ENCODE measurements at places on chromosomes 3 and 15. TPM values are rescaled to one million over a fixed set of nuclear protein-coding genes. Genes with fewer than 3 reads are reported as not detected.

The FANCD2OS gene
- total RNA-seq = not detected

The OSTN gene
- not detected for total RNA-seq

The GPR15 gene
- 9.3 TPM for total RNA-seq

The PCBP4 gene
- total RNA-seq = 9.8 TPM

The TGM5 gene
- not detected for total RNA-seq

The ACTRT3 gene
- total RNA-seq = not detected

The EFCC1 gene
- total RNA-seq = 0.24 TPM

The MORC1 gene
- not detected for total RNA-seq

DNA sequence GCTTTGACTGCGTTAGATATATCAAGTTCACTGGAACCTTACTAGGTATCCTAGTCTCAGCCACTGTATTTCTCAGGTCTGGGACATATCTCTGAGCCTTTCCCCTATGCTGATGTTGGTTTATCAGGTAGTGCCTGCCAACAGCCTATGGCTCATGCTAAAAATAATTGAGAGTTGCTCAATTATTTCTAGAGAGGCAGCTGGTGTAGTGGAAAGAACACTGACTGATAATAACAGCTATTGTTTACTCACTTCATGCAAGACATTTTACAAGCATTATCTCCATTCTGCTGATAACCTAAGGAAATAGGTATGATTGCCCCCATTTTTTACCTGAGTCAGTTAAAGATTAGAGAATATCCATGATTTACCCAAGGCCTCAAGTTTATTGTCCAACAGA is 231.4 kb downstream of the LRRN1 start:
- no peak for DNase-seq

DNA sequence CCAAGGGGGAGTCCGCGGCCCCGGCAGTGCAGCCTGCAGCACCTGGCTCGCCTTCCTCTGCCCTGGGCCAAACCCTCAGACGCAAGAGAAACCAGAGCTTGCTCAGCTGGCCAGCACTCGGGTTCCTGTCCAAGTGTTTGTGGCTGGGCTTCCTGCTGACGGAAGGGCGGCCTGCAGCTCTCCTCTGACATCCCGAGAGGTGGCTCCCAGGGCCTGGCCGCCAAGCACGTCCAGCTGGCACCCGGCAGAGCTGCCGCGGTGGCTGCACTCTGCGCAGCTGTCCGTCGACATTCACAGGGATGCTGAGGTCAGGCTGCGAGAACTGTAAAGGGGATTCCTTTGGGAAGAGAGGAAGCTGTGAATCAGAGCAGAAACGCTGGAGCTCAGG is 85.6 kb downstream of the CPN2 start:
- no peak for DNase-seq

DNA sequence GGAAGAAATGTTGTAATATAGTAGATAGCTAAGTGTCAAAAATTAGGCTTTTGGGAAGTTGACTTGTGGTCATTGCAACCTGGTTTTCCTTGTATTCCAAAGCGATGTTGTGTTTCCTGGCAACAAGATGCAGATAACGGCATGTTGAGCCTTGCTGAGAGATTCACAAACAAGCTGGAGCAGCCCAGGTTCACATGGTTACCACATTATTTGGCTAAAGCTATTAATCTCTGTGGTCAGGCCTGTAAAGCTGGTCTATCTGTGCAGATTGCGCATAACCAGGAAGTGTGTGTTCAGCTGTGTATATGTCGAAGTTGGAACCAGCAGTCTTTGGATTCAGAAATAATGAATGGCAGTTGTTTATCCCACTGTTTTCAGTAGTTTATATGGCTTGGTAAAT is 6.6 kb downstream of the TIPARP start:
- no peak for DNase-seq

DNA sequence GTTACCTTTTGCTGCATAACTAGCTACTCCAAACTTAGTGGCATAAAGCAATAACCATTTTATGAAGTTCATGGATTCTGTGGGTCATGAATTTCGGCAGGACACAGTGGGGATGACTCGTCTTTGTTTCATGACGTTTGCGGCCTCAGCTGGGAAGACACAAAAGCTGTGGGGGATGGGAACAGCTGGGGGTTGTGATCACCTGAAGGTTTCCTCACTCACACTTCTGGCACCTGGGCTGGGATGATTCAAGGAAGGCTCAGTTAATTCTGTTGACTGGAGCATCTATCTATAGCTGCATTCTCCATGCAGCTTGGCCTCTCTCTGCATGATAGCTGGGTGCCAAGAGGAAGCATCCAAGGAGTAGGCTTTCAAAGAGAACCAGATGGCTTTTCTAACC is 332.8 kb downstream of the ULK4 start:
- no peak for DNase-seq
